ENCODE measurements at places on chromosomes 6 and 20.

GRCh38 chr6:49118478-49118877 lies 344.6 kb downstream of the MMUT start:
- H3K36me3 ChIP-seq = no peaks in the 10 kb centered on the region
- no peak for DNase-seq

DNA sequence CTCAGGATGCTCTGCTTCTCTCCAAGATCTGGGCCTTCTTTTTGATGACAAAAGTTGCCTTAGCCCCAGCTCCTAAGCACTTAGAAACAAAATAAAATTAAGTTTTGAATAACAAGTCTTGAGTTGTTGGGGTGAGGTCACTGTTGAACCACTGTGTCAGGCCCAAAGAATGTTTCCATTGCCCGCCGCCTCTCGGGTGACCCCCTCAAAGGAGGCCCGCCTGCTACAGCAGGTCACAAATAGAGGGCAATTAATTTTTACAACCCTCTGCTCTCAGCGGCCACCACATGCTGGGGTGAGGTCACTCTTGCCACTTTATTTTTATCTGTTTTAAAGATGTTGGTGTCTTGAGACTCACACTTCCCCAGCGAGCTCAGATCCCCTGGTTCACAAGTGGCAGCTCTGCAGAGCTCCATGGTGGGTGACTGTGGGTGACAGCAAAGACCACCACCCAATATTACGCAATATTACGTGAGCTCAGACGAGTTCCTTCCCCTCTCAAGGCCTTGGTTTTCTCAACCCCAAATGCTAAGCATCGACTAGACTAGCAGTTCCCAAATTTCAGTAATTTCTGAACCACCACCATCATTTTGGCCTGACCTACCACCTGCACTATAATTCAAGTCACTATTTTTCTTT lies 247.7 kb upstream of the PMEPA1 start:
- no peaks in the 10 kb centered on the region for H3K27me3 ChIP-seq
- no peak overlapping the region for H3K4me3 ChIP-seq

DNA sequence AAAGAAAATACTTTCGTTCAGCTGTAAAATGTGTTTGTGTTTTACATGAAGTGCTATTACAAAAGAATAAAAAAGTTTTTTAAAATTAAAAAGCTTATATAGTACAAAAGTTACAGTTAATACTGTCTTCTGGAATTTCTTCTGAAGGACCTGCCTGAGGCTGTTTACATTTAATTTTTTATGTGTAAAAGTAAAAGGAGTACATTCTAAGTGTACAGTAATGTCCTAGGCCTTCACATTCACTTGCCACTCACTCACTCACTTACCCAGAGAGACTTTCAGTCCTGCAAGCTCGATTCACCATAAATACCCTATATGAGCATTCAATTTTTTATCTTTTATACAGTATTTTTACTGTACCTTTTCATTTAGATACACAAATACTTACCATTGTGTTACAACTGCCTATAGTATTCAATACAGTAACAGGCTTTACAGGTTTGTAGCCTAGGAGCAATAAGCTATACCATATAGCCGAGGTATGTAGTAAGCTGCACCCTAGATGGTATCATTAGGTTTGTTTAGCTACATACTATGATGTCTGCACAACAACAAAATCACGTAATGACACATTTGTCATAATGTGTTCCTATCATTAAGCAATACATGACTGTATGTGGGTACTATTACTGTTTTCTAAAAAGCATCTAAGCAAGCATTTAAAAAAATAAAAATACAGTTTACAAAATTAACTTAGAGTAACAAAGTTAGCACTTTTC lies 33.0 kb downstream of the RNF146 start:
- DNase-seq = no peak
- peaks cover 3% of the 10 kb centered on the region for H3K36me3 ChIP-seq
- H3K4me1 ChIP-seq = peaks cover 9% of the 10 kb centered on the region

DNA sequence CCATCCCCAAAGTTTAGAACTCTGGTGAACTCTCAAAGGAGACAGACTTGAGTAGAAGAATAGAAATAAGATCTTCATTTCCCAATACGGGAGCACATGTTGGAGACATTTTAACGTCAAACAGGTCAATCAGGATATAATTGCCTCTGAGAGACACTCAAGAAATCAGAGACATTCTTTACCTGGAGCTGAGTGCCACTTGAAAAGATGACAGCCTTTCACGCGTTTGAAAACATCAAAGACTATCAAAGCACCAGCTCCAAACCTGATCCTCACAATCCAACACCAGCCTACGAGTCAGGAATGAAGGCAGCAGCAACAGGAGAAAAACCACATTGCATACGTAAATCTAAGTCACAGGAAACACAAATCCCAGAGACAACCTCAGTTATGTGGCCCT lies 571.5 kb upstream of the CDH4 start:
- no peak overlapping the region for H3K27ac ChIP-seq
- no peaks in the 10 kb centered on the region for H3K4me1 ChIP-seq
- H3K4me3 ChIP-seq = no peak overlapping the region
- H3K27me3 ChIP-seq = no peaks in the 10 kb centered on the region
- no peak for DNase-seq

GRCh38 chr20:33407251-33407650 lies 5.9 kb upstream of the CDK5RAP1 start:
- H3K36me3 ChIP-seq = peaks cover 70% of the 10 kb centered on the region
- DNase-seq = no peak
- no peaks in the 10 kb centered on the region for H3K27me3 ChIP-seq
- H3K4me3 ChIP-seq = no peak overlapping the region
- H3K27ac ChIP-seq = no peak overlapping the region
